GM12891 (cell line): ENCODE measurements at places on chromosomes 1 and 21.

- no peak for DNase-seq
Observed at GRCh38 chr1:247415423-247416361, at the start of gene NLRP3. Gene NLRP3 (plus strand): TSS chr1:247416173. CDS start chr1:247418801, 2,628 bp downstream.

- no peak for DNase-seq
Observed at GRCh38 chr1:102954576-102954975, 153.7 kb downstream of the COL11A1 start.

- no peak for DNase-seq
Observed at GRCh38 chr1:162626761-162627160, 5.5 kb upstream of the DDR2 start.

GRCh38 chr1:221965252-221965651, 223.4 kb upstream of the DUSP10 start:
- no peak for DNase-seq

DNA sequence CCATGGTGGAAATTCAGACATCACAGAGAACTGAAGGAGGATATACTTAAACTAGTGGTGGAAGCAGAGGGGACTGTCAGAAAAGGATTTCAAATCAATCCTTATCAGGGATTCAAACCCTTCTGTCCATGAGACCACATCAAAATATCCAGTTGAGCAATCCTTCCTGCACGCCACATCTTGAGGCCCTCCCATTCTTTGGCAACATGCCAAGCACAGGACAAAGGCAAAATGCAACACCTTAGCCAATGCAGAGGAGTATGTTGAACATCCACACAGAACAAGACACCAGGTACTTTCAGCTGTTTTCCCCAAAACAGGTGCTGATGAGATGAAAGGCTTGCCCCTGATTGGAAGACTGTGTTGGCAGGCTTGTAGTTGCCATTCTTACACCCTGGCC, 81.8 kb upstream of the PLXNA2 start:
- no peak for DNase-seq
